ENCODE measurements at places on chromosomes 6 and 20. TPM values are rescaled to one million over a fixed set of nuclear protein-coding genes. Genes with fewer than 3 reads are reported as not detected.

The PXDC1 gene
- 52.7 TPM for total RNA-seq

The NOX3 gene
- not detected for total RNA-seq

The FILIP1 gene
- 0.33 TPM for total RNA-seq

The FAM184A gene
- 1.7 TPM for total RNA-seq

The RIPOR3 gene
- total RNA-seq = 4.1 TPM

The NFS1 gene
- 31.7 TPM for total RNA-seq

The DNAAF9 gene
- total RNA-seq = 11.8 TPM

The OLIG3 gene
- total RNA-seq = not detected
